ENCODE measurements at places on chromosomes 6 and 20. TPM values are rescaled to one million over a fixed set of nuclear protein-coding genes. Genes with fewer than 3 reads are reported as not detected.

Gene HMGN3
- 26.4 TPM for total RNA-seq

Gene ADISSP
- 15.5 TPM for total RNA-seq

Gene C20orf144
- total RNA-seq = 0.21 TPM

Gene NKX2-4
- not detected for total RNA-seq

Gene CCN5
- total RNA-seq = not detected

Gene PLG
- not detected for total RNA-seq

Gene CGA
- not detected for total RNA-seq

Gene GPR6
- total RNA-seq = not detected

Gene ZC2HC1B
- total RNA-seq = not detected

Gene HLA-DPA1
- total RNA-seq = 271 TPM

Gene CLDN20
- not detected for total RNA-seq

Gene BCKDHB
- total RNA-seq = 6.2 TPM

Gene ANKRD66
- total RNA-seq = not detected

Gene SNX3
- total RNA-seq = 140 TPM

Gene CNKSR3
- 0.31 TPM for total RNA-seq

Gene GJA1
- total RNA-seq = 0.31 TPM

Gene FAM162B
- not detected for total RNA-seq

Gene DDX43
- total RNA-seq = 1.6 TPM

Gene PABPC1L
- 6.6 TPM for total RNA-seq

Gene KCNG1
- 2.3 TPM for total RNA-seq

Gene LRP11
- total RNA-seq = 0.21 TPM

Gene FAM110A
- 10.6 TPM for total RNA-seq

Gene PHACTR2
- 30.0 TPM for total RNA-seq

Gene PNLDC1
- total RNA-seq = 0.10 TPM
